ENCODE measurements at places on chromosomes 7 and 10.

DNA sequence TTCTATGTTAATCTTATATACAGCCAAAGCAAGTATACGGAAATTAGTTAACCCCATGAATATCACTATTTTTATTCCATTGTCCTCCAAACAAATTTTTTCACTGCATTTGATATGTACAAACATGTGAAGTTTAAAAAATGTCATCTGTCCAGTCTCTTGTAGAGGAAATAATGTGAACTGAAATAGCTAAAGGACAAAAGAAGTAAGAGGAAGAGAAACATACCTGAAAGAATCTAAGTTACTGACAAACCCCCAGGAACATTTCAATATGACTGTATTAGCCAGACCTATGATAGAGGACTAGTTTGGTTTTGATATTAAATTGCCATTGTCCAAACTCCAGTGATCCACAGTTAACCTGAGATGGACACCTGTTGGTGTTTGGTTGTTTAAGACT lies 80.6 kb downstream of the NRCAM start:
- DNase-seq: no peak

DNA sequence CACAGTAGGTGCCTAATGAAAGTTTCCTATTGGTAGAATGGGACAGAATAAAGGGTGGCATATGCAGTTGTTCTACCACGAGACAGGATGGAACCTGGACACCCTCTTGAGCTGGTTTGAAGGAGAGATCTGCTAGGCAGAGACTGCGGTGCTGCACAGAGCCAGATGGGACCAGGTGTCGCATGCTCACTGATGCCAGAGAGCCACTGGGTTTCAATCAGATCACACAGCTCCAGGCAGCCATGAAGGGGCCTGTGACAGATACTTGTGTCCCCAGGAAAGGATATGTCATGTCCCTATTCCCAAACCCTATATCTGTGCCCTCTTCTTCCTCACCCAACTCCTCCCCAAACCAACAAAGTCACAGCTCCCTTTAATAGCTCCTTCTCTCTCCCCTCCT lies 235.7 kb downstream of the PRPF18 start:
- no peak for DNase-seq

DNA sequence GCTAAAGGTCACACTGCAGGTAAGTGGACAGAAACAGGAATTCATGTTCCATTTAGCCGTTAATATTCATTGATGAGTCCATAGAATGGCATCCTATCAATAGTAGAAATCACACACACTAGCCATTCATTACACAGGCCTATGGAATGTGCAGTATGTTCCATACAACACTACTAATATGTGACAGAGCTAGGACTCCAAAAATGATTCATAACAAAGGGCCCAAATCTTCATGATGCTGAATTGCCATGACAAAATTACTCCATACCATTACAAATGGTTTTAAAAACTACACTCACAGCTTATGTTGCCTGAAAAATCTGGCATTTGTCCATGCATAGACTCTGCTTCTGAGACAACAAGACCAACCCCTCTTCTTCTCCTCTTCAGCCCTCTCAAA lies 549.1 kb downstream of the XPNPEP1 start:
- DNase-seq: no peak

- DNase-seq: no peak
Measured at GRCh38 chr10:74612195-74612594, 214.2 kb upstream of the KAT6B start.

DNA sequence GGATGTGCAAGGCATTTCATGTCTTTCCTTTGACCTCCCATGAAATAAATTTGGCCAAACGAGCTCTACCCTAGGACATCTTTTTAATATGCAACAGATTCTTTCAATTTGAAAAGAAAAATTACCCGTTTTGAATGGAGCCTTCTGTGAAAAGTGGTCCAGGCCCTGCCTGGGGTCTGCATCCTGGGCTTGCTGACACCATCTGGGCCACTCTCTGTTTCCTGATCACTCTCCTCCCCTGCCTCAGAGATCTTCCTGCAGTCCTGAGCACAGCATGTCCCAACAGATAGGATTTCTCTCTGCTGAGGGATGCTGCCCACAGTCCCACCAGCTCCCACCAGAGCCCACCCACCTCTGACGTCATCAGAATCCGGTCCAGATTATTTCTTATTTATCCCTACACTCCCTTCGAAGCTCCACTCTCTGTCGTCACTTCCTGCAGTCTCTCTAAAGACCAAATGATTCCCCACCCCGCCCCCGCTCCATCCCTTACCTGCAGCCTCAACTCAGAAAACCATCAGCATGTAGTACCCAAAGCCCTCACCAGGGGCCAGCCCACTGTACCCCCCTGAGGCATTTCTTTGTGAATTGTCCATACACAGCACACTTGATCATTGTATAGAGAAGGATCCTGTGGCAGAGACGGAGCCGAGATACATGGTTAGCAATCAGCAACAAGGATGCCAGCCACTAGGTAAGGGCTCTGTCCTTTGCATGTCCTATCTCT lies 192.1 kb upstream of the MGMT start:
- no peak for DNase-seq

DNA sequence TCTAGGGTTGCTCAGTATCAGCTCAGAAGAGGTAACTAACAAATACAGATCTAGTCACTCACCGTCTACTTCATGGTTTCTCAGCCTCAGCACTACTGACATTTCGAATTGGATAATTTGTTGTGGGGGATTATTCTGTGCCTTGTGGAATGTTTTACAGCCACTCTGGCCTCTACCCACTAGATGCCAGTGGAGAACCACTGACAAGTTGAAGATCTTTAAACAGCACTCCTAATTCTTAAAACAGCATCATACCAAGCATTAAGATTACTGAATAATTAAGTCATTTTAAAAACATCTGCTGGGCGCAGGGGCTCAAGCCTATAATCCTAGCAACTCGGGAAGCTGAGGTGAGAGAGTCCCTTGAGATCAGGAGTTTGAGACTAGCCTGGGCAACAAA lies 82.6 kb downstream of the UPF2 start:
- DNase-seq: no peak

- DNase-seq: peak; percentile 56
Measured at GRCh38 chr7:44637788-44638594, 31.6 kb downstream of the OGDH start.

DNA sequence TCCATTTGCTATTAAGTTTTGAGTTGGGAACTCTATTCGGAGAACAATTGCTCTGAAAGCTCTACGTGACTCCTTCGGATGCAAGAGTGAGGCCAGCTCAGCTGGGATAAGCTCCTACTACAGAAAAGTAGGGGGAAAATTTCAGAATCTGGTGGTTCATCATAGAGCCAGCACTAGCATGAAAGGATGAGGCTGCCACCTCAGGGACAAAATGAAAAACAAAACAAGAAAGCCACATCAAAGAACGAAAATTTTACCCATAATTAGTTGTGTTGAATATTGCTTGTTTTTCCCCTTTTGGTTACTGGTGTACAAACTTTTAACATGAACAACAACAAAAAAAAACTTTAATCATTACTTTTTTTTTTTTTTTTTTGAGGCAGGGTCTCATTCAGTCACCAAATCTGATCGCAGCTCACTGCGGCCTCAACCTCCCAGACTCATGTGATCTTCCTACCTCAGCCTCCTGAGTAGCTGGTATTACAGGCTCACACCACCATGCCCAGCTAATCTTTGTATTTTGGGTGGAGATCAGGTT lies 39.7 kb upstream of the NFE2L3 start:
- DNase-seq: no peak

DNA sequence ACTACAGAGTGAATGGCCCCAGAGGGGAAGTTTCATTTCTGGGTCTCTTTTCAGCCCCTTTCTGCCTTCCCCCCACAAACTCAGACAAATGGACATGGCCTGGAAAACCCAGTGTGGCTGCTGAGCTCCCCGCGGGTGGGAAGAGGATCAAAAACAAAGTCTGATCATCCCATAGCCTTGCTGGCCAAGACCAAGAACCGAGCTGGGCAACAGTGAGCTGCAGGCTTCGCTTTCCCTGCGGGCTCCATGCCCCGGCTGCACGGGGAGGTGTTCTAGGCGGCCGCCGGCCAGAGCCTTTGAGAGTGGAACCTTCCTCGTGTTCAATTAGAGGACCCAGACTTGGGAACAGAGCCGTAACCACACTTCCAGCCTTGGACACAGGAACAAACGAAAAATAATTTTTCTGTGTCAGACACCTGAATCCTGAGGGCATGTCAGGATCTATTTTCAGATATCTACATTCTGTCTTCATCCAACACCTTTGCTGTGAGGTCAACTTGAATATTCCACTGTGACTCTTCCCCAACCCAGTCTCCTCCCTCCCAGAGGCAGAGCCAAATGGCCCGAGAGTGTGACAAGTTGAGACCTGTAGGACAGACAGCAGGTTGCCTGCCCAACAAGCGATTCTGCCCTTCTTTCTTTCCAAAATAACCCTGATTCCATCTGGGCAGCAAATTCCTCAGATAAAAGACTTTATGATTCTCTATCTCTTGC lies 26.0 kb downstream of the WDR86 start:
- no peak for DNase-seq

- DNase-seq: no peak
Measured at GRCh38 chr7:43660141-43660540, 69.2 kb downstream of the COA1 start.

GRCh38 chr10:107144490-107144889 lies 20.0 kb downstream of the SORCS1 start:
- DNase-seq: no peak

Measured in Panc1 (cell line).